ENCODE measurements at places on chromosomes 11 and 22.
A peak's percentile ranks its signal among the peaks of the same experiment; 100 is the strongest.

- no peak for DNase-seq
Observed at GRCh38 chr22:47600791-47601625, 838.6 kb downstream of the TBC1D22A start.

DNA sequence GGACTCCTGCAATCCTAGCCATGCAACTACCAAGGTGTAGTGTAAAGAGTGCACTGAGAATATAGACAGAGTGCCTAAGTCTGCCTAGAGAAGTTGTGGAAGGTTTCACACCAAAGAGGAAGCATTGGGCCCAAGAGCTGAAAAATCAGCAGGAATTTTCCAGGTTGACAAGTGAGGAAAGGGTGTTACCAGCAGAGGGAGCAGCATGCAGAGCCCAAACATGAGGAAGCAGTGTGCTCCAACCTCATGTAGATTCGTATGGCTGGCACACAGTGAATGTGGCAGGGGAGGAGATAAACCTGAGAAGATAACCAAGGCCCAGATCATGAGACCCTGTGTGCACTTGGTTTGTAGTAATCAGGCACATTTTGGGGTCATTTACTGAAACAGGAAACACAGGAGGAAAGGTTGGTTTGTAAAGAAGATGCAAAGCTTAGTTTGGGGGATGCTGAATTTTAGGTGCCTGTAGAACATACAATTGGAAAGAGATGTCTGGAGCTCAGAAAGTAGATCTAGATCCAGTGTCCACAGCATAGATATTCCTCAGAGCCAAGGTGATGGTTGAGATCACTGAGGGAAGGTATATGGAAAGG is 1.7 kb downstream of the HPX start:
- DNase-seq, result no peak

GRCh38 chr22:42860968-42861367 is 3.9 kb upstream of the ARFGAP3 start:
- no peak for DNase-seq

GRCh38 chr11:115084231-115084630 is 405.9 kb downstream of the NXPE2 start:
- DNase-seq, result no peak

- DNase-seq, result no peak
Observed at GRCh38 chr11:68312117-68312779, at the start of gene LRP5. LRP5 (plus strand) TSS chr11:68312591; CDS start chr11:68312715, 124 bp downstream.

GRCh38 chr11:61112575-61112974 is 10.3 kb downstream of the CD5 start:
- no peak for DNase-seq

DNA sequence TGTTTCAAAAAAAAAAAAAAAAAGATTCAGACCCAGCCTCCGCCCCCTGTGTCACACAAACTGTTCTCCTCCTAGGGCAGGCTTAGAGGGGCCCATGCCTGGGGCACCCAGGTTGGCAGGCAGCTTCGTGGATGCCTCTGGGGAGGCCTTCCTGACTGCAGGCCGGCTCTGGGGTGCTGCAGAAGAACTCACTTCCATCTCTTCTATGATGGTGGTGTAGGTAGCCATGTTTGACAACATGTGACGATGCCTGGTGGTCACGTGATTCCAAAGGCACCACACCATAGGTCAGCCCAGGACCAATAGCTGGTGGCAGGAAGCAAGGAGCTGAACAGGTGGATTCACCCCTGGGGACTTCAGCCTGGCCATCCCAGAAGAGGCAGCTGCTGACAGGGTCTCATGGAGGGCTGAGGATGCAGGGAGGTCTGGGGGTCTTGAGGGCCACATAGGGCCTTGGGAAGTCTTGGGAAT is 24.1 kb upstream of the CELSR1 start:
- DNase-seq, result no peak

GRCh38 chr11:35289821-35290220 is 129.5 kb downstream of the SLC1A2 start:
- DNase-seq, result no peak

GRCh38 chr11:69131644-69132300 is 24.0 kb upstream of the SMIM38 start:
- no peak for DNase-seq

DNA sequence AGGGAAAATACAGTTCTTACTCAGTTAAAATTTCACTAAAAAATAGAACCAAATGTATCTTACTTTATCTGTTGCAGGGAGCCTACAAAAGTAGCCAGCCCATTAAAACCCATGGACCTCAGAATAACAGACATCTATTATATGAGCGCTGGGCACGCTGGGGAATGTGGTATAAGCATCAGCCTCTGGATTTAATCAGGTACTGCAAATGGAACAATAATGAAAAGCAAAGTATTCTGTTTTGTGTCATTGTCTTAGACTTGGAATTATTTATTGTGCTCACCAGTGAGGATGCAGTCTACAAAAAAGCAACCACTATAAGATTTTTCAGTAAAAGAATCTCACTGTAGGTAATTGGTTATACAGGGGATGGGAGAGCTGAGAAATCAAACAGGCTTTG is 30.2 kb downstream of the MUC15 start:
- DNase-seq, result no peak

DNA sequence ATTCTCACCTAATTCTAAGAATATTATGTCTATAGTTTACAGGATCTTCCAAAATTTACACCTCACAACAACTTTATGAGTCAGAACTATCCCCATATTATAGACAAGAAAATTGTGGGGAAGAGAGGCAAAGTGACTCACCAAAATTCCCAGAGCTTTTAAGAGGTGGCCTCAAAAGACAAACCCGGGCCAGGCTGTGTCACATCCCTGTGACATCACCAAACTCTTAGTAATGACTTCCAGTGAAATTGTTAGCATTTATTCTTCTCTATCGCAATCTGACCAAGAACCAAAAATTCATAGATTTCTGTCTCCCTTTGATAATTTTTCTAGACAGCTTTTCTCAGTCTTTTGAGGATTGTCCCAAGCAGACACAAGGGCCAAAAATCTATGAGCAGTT is 134.3 kb downstream of the SNX19 start:
- DNase-seq, result no peak

- DNase-seq, result no peak
Observed at GRCh38 chr11:118152552-118153471, at the start of gene SCN4B. SCN4B (minus strand) TSS chr11:118152823; CDS start chr11:118152673, 150 bp downstream.

- DNase-seq, result no peak
Observed at GRCh38 chr11:41955066-41955465, 495.6 kb upstream of the LRRC4C start.

GRCh38 chr11:113256431-113257202 is 57.8 kb upstream of the TTC12 start:
- DNase-seq, result no peak

DNA sequence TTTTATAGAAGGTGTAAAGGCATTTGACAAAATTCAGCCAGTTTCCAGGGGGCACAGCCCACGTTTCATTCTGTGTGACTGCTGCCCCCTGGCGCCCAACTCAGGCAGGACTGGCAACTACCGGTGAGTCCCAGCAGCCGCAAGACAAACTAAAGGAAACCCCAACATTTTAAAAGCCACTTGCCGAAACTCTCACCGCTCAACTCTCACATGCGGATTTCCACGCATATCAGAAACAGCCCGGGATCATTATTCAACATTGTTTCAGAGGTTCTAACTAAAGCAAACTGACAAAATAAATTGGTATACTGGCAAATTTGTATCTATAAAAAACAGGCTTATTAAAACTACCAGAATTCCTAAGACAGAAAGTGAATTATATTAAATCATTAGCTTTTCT is 48.2 kb downstream of the MORC2 start:
- DNase-seq, result peak; percentile 68

DNA sequence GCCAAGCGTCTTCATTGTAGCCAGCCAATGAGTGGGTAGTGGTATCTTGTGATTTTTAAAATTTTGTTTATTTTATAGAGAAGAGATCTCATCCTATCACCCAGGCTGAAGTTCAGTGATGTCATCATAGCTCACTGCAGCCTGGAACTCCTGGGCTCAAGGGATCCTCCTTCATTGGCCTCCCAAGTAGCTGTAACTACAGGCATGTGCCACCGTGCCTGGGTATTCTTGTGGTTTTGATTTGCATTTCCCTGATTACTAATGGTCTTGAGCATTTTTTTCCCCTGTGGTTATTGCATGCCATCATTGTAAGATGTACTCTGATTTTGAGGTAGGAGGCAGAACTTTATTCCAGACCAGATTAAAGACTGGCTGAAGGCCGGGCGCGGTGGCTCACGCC is 2.4 kb upstream of the DENND6B start:
- no peak for DNase-seq

GRCh38 chr11:16081382-16082094 is 274.8 kb downstream of the SOX6 start:
- no peak for DNase-seq

- no peak for DNase-seq
Observed at GRCh38 chr11:111231836-111232235, 13.7 kb upstream of the POU2AF2 start.

GRCh38 chr22:21730535-21731308 is 4.9 kb downstream of the YPEL1 start:
- DNase-seq, result no peak

DNA sequence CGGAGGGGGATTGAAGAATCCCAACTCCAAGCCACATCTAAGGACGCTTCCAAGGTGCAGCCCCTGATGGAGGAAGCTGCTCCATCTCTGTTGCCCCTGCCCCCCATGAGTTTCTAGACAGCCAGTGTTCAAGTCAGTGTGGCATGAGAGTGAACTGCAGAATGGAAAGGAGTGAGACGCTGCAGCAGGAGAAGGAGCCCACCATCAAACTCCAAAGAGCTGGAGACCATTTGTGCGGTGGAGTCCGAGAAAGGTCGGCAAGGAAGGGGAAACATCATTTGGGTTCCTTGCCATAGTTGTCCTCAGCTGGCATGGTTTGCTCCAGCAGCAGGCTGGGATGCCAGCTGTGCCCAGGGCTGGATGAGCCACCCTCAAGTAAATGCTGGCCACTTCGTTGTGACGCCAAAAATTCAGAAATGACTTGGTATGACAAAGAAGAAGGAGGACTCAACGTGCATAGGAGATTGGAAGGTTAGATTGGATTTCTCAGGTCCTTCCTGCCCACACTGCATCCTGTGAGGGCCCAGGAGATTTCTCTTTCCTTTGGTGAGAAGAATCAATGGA is 16.4 kb downstream of the APOL2 start:
- no peak for DNase-seq

DNA sequence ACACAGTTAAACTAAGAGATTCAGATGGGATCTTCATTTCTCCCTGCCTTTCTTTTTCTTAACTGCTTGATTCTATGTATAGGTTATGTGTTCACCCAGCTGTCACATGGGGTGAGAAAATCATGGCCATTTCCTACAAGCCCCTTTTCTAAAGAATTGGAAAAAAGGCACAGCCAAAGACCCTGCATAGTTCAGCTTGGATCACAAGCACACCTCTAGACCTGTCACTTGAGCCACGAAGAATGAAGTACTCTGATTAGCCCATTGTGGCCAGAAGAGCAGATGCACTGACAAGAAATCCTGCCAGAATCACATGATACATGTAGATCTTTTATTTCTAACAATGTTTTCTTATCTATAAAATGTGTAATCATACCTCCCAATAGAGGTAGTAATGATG is 69.7 kb downstream of the RAB38 start:
- DNase-seq, result no peak

GRCh38 chr11:63612181-63612580 is 2.1 kb downstream of the PLAAT3 start:
- no peak for DNase-seq

DNA sequence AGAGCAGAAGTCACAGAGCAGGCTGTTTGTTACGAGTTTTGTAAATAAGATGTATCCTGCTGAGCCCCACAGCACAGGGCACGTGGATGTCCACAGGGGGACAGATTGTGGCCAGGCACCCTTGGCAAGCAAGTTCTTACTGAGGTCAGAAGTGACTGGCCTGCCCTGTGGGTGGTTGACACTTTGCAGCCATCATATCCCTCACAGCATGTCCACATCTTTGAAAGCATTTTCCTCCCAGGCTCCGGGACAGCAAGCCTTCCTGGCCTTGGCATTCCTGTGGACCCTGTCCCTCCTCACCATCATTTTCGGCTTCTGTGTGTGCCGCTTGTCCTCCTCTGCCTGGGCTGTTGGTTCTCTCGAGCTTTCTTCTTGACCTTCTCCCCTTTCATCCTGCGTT is 189.5 kb downstream of the TBC1D22A start:
- DNase-seq, result no peak

DNA sequence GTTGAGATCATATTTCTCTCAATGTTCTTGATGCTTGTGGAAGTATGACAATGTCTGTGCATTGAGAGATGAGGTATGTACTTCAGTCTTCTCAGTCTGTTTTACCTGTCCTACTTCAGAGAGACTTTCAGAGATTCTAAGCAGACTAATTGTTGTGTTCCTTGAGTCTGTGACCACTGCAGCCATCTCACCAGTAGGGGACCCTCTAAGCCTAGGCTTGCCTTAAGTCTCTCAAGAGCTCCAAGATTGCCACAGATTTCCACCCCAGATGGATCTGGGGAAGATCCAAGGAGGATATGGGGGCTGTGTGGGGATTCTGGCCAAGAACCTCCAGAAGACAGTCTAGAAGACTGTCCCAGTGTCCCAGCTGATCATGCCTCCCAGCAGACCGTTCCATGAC is 179.9 kb upstream of the PLET1 start:
- DNase-seq, result no peak

DNA sequence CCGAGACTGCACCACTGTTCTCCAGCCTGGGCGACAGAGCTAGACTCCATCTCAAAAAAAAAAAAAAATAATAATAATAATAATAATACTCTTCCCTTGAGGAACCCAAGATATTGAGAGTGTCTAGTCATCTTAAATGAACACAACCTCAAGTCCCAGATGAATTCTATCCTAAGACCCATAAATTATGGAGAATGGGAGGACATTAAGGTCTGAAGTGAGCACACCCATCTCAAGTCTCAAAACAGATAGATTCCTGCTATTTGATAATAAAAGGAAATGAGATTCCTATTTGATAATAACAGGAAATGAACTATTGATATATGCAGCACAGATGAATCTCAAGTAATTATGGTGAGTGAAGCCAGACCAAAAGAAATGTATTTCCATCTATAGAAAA is 51.5 kb downstream of the MAPK1 start:
- DNase-seq, result no peak

DNA sequence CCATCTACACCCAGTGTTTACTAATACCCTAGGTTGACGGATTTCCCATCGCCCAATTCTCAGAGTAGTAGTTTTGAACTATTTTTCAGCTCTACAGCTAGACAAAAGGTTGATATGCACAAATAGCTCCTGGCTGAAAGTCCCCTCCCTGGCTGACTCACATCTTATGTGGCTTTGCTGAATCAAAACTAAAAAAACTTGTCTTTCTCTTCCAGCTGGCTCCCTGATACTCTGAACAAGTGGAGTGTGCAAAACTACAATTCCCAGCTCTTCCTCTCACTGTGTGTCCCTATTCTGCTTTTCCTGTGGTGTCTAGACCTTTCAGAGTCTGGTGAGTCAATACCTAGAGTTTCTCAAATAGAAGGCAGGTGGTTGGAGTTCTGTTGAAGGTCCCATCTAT is 12.7 kb upstream of the LARGE1 start:
- DNase-seq, result no peak

GRCh38 chr22:44625981-44626687 is 75.9 kb upstream of the PRR5 start:
- DNase-seq, result peak; percentile 65

- no peak for DNase-seq
Observed at GRCh38 chr11:105713696-105714095, 103.8 kb downstream of the GRIA4 start.

All from activated CD8-positive, alpha-beta memory T cell treated with anti-CD3 and anti-CD28 coated beads for 1 hour (primary cell).